8988T (cell line): ENCODE measurements at places on chromosomes 4 and X.

- DNase-seq: no peak
Observed at GRCh38 chr4:136017556-136017955, 1514.7 kb downstream of the PCDH18 start.

DNA sequence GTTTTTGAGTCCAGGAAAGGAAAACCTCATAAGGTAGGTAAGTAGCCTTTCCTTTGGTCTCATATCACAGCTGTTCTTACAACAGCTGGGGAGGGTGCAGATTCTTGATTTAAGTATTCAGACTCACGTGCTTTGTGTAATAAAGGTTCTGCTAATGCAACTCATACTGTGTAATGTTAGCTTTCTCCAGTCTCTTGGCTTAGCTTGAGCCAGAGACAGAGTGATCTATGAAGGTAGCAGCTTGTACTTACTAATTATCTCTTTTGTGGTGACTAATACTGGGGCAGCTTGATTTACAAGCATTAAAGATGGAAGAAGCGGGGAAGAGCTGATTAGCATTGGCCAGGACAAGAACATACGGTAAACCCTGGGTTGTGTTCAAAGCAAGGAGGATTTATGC is 80.3 kb downstream of the LNX1 start:
- no peak for DNase-seq

DNA sequence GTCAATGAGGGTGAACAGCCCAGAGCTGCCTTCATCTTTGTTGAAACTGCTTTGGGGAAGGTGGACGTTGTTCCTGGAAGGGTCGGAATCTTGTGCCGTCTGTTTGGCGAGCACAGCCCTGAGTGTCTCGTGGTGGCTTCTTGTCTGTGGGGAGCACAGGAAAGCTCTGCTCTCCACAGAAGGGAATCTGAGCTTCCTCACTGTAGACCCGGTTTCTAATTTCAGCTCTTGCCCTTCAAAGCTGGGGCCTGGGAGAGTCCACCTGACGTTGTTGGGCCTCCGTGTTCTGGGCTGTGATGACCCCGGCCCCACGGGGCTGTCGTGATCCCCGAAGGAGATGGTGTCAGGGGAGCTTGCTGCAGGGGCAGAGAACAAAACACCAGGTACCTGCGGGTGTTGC is 47.5 kb downstream of the SORCS2 start:
- no peak for DNase-seq

DNA sequence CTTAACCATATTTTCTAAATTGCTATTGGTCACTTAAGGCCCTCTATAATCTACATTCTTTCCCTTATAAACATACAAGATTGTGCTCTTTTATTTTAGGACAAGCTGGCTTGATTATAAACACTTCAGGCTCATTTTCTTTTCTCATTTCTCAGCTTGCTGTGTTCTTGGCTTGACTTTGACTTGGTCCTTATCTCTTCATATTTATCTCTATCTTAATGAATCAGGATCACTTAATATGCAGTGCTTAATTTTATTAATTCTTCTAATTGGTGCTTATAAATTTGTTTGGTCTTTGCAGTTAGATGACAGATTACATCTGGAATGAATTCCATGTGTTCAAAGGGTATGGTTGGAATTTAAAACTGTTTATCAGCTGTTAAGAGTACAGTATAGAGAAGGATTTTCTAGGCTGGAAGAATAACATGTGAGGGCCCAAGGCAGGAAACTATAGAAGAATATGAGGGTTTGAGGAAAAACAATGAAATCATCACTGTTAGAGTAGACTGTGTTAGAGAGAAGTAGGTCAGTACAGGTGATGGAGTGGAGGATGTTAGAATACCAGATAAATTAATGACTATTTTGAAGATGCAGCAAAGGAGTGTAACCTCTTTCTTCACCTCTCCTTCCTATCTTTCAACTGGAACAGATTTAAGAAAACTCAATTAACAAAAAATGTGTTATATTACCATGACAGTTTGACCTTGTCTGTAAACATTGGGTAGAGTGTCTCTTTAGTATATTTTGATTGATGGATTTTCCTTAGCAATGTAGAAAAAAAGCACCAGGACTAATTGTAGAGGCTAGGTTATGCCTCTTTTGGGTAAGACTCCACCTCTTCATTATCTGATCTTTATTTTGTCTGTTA is 169.6 kb downstream of the RAPGEF2 start:
- no peak for DNase-seq

DNA sequence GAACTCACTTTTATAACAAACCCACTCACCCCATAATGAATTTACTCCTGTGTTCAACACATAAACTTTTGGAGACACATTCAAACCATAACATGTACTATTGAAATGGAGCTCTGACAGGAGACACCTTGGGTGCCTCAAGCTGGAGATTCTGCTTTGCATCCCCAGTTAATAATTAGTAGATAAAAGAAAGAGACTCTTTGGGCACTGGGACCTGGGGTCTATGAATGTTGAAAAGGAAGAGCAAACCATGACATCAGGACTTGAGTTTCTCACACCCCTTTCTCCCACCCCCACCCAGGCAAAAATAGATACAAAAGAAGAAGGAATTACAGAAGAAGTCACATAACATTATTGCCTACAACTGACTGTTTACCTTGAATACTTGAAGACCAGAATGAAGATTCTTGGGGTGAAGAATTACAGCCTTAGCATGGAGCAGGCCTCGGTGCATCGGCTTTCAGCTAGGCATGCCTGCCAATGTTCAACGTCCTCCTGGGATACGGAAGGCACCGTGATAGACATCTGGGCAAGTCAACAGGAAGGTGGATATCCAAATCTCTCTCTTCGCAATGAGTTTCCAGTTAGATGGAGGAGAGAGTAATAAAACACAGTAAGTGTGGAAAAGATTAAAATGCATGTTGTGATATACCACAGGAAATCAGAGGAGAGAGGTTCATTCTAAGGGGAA is 316.0 kb downstream of the TRIML1 start:
- no peak for DNase-seq

- DNase-seq: no peak
Observed at GRCh38 chrX:57906790-57907189, 3.5 kb downstream of the ZXDA start.

DNA sequence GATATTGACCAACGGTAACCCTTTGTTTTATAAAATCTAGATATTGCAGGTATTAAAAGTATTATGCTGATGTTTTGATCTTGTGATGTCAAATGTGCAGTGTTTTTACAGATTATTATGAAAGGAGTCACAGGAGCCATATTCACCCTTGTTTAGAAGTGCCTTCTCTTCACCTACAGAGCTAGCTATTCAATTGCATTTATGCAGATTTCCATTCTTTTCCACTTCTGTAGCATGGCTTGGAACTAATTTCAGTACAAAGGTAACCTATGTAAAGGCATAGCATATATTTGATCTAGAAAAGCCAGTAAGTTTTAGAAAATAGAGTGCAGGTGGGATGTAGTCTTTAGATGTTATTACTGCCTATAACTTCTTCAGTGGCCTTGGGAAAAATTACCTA is 176.2 kb downstream of the GABRB1 start:
- no peak for DNase-seq

DNA sequence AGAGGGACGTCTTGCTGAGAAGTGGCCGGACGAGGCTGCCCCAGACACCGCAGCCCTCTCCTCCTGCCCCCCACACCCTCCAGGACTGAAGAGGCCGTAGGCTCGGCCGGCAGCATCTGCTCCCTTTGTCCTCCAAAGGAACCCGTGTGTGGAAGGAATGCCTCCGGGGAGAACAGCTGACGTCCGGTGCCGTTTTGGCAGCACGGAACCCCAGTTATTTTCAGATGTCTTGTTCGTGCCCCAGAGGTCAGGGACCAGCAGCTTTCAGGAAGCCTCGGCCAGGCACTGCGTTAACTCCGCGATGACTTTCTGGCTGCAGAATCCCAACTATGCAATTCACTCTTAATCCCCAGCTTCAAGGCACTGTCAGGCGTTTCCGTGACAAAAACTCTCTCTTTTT is 10.9 kb upstream of the PPP2R3B start:
- DNase-seq: no peak

DNA sequence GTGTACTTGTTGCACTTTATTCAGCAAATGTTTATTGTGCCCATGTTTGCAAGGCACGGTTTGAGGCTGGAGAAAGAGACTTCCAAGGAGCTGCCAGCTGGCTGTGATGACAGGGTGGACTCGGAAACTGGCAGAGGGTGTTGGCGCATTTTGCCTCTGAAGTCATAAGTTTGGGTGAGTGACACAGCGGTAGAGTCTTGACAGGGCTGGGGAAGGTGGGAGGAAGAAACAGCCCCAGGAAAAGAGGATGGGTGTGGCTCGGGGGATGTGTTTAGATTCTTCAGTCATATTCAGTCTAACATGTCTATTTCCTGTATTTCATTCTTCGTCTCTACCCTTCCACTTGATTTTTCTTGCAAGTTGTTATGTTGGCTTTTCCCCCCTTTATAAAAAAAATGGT is 77.0 kb upstream of the STOX2 start:
- DNase-seq: no peak

- DNase-seq: no peak
Observed at GRCh38 chr4:89357787-89358186, 50.2 kb upstream of the GPRIN3 start.

DNA sequence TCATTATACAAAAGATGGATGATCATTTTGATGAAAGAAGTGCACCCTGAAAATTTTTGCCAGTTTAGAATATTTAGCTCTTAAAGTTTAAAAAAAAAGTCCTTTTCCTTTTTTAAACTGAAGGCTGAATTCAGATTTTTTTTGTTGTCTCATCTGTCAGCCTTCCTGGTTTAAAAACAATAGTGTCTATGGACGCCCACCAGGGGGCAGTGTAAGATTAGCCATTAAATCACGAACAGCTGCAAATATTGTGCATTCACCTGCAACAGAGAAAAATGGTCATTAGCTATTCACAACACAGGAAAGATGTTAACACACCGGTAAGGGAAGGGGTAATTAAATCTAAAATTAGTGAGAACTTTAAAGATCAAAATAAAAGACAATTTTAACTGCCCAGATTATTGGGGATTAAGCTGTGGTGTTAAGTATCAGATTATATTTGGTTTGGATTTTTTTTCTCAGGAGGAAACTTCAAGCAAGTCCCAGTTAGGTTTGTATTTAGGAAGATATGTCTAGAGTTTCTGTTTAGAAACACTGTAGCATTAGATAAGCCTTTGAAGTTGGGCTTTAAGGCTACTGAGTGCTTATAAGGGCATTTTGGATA is 4.4 kb upstream of the CXorf38 start:
- DNase-seq: no peak
